ENCODE measurements at places on chromosomes 12 and 14. TPM values are rescaled to one million over a fixed set of nuclear protein-coding genes. Genes with fewer than 3 reads are reported as not detected.

EIF2S1 gene
- total RNA-seq: 132 TPM

AQP2 gene
- not detected for total RNA-seq

DCN gene
- not detected for total RNA-seq

TWF1 gene
- 14.5 TPM for total RNA-seq

TMED8 gene
- 27.5 TPM for total RNA-seq

RPL10L gene
- not detected for total RNA-seq

RASSF9 gene
- not detected for total RNA-seq

GRCh38 chr12:5612556-5613410 lies 180.9 kb downstream of the NTF3 start:
- DNase-seq: no peak

DNA sequence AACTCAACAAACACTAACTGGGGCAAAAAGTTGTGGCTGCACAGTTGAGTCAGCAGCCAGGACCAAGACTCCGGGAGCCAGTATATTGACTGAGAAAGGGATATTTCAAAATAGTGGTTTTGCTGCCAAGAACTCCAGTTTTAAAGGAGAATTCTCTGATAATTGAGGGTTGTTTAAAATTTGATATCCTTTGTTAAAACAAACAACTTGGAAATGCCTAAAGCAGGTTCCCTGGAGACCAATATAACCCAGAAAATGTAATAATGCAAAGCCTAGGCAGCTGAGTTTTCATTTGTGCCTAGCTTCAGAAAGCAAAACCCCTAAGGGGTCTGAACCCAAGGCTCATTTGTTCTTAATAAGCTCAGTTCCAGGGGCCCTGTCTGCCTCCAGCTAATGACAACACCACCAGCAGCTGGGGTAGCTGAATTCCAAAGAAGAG lies 311.7 kb upstream of the CCDC196 start:
- no peak for DNase-seq

DNA sequence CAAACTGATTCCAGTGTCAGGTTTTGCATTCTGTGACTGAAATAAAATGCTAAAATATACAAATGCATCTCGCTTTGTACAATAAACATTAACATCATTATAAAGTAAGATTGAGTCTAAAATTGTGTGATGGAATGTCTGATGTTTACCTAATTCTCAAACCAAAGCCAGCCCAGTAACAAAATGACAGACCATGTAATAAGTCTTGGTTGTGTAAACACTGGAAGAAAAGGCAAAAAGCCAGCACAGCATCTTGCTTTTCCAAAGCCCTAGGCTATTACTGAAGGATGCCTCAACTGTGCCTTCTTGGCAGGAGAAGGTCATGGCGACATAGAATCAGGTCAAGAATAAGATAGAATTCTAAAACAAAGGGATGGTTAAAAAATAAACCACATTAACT lies 169.6 kb downstream of the EGLN3 start:
- DNase-seq: no peak

DNA sequence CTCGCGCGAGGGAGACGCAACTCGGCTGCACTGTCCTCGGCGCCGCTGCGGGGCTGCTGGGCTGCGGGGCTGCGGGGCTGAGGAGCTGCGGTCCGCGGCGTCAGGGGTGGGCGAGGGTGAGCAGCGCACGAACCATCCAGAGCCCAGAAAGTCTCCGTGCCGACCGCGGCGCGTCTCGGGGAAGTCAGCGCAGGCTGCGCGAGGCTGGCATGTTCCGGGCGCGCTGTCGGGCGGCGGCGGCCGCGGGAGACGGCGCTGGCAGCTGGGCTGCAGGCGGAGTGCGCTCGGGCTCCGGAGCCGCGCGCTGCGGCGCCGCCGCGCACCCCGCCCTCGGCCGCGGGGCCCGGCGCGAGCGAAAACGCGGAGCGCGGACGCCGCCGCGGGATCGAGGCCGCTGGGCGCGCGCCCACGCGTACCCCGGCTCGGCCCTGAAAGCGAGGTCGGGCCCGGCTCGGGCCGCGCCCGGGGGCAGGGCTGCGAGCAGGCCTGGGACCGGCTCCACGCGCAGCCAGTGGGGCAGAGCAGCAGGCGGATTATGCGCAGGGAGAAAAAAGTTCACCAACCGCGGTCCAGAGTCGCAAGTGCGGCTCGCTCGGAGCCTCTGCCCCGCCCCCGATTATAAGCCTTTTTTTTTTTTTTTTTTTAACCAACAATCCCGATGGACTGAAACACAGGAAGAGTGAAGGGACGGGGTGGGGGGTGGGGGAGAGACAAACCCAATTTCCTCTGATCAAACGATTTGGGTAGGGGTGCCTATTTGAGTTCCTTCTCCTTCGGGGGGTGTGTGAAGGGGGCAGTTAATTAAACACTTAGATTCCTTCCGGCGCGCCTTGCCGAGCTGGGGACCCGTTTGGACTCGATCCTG lies at the start of gene PRICKLE1:
Gene PRICKLE1, minus strand, starts transcription at position 282 of the 865 bp plus-strand sequence. CDS start 117,230 bp downstream, outside the sequence.
- DNase-seq: peak; percentile 60

DNA sequence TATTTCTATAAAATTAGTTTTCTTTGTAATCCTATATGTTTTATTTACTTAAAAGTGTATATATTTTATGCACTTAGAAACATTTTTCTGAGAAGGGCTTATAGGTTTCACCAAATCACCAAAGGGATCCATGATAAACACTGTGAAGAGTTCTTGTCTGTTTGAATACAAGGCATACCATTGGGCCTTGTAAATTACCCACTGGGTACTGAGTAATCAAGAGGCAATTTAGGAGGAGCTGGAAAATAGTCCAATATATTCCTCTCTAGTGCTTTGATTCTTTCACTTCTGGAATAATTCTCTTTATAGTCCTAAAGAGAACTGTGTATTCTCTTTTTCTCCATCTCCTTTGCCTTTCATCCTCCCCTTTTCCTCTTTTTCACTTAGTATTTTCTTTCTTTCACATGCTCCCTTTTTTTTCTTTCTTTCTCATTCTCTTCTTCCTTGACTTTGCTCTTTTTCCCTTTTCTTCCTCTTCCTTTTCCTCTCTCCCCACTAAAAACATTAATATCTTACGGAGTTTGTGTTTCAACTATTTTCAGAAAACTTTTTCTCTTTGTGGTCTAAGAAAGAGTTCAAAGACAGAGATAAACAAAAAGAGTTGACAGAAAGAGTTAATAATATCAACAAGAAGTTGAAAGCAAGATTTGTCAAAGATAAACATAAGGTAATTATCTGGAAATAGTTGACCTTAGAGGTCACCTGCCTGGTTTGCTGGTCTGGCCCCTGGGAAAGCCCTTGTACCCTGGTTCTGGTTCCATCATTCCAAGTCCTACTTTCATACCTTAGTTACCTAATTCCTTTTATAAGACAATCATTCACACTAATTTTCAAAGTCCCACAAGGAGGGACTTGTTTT lies 435.3 kb downstream of the RAD51B start:
- DNase-seq: no peak

GRCh38 chr14:36879558-36879957 lies 217.9 kb downstream of the PAX9 start:
- no peak for DNase-seq

- DNase-seq: no peak
Observed at GRCh38 chr12:5562581-5562980, 130.7 kb downstream of the NTF3 start.

DNA sequence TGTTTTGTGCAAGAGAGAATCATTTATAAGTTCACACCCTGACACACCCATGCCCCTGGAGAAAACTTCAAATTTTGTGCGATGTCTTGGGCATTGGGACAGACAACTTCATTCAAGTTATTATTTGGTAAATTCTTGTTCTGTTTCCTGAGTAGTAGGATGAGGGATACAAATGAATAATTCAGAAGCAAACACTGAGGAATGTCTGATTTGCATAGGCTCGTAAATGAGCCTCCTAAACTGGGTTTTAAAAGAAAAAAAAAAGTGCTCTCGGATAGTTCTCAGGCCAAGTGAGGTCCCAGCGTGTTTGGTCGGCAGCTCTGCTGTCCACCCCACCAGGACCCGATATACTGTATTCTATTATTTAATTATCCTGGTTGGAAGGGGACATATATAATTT lies 134.7 kb upstream of the CPM start:
- DNase-seq: no peak

DNA sequence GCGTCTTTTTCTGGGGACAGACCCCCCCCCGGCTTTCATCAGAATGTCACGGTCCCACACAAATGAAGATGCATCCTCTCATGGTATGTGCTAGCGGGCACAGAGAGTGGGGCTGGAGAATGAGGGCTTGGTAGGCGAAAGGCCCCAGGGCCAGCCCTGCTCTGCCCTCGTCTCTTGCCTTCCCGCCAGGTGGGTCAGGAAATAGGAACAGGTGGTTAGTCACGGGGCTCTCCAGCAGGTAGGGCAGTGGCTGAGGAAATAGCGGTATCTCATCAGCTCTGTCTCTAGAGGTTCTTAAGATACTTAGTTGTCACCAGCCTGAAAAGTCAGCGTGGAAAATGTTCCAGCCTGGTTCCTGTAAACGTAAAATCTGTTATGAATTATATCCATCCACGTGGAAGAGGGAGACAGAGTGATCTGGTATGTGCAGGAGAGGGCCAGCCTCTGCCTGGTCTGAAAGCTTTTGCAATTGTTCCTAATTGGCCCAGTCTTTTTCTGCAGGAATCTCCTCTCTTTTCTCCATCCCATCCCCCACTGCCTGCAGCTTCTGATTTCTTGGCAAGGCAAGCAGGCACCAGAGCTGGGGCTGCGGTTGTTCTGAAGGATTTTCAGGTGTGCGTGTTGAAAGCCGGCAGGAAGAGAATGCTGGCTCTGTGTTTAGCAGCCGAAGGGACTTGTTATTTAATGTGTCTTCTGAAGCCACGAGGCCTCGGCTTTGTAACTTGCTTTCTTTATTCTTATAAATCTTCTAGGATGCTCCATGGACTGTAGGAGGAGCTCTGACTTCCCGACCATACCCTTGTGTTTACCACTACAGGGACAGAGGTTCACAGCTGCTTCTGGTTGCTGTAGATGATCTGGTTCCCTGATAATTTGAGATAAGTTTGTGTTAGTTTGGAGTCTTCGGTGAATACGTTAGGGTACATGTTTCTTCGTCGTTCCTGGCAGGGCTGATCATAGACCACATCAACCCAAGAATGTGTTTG lies 131.1 kb downstream of the CACNA1C start:
- no peak for DNase-seq

DNA sequence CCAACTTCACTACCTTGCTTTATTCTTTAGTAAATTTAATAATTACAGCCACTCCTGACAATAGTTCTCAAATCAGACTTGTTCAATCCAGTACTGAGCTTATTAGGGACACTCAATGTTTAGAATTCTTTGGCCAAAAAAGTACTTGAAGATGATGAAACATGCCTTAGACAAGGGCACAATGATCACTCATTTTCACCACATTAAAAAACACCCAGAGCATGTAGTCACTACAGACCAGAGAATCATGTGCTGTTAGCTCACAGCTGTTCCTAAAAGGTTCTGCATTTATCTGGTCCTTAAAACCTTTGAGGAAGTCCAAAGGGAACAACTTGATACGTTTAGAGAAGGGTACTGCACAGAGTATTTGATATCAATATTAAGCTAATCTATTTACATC lies 98.7 kb downstream of the INSM2 start:
- no peak for DNase-seq

GRCh38 chr12:54442099-54442498 lies 23.0 kb upstream of the ITGA5 start:
- no peak for DNase-seq

- DNase-seq: no peak
Observed at GRCh38 chr12:70271025-70271424, 27.8 kb downstream of the CNOT2 start.

DNA sequence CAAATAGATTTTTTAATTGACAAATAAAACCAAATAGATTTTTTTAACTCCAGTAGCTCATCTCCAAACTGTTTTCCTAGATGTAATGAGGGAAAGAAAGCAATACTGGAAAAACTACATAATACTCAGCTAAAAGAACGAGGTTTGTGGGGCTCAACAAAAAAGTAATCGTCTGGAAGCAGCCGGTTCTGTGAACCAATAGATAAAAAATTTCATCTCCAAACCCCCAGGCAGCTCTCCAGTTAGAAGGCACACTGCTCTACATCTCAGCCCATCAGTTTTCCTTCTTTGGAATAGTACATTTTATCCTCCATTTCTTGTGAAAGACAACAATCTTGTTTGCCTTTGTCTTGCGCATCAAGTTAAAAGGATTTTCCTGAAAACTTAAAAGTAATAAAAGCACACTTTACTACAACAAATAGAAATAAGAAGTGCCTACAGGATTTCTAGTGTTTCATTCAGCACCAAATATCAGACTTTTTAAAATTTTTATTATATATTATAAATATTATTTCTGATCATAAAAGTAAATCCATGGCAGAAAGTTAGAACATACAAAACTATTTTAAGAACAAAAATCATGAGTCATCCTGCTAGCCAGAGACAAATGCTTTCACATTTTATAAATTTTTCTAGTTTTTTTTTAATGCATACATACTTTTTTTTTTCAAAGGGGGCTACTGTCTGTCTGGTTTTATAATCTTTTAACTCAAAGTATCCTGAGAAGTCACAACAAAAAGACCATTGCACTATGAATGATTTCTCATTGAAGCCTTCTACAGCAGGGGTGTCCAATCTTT lies 67.7 kb downstream of the EPS8 start:
- DNase-seq: no peak

- no peak for DNase-seq
Observed at GRCh38 chr12:31011336-31011735, 62.3 kb upstream of the DDX11 start.

DNA sequence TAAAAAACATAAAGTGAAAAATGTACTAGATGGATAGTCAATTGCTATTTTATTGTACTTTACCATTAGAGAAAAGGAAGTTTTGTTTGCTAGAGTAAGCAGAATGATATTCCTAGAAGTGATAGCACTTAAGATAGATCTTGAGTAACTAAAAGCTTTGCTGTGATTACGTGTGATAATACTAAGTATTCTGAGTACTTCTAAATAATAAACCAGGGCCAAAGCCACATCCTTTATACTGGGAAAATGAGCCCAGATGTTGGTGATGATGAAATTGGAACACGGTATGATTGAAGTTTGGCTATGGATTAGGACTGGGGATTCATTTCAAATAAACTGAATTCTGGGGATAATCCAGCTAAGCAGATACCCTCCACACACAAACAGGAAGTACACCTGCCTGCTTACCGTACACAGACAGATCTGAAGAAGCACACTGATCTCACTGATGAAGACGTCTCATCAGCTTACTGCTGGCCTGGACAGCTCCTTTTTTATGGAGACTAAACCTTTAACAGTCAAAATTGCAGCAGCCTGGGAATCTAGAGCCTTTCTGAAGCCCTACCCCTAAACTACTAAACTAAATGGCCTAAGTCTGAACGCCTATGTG lies 199.8 kb downstream of the LRFN5 start:
- no peak for DNase-seq

GRCh38 chr14:96187216-96188031 lies 17.2 kb upstream of the BDKRB2 start:
- DNase-seq: no peak
